ENCODE measurements at places on chromosomes 2 and 18. TPM values are rescaled to one million over a fixed set of nuclear protein-coding genes. Genes with fewer than 3 reads are reported as not detected.

GALNT5 gene
- not detected for total RNA-seq

DHRS9 gene
- total RNA-seq: not detected

LRATD1 gene
- not detected for total RNA-seq

DNA sequence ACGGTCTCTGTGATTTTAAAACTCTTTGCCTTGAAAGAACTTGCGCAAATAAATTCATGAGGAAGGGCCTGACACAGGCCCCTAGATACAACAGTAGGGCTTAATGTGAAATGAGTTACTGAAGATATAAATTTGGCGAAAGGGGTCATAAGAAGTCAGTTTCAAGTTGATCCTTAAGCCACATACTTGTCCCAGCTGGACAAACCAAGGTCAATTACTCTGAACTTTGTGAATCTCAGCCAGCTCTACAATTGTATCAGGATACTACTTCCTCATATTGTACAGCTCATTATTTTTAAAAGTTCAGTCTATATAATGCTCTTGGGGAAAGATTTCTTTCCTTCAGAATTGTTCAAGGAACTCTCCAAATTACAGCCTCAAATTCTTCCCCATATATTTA, 432.8 kb downstream of the METTL4 start:
- DNase-seq: no peak

DNA sequence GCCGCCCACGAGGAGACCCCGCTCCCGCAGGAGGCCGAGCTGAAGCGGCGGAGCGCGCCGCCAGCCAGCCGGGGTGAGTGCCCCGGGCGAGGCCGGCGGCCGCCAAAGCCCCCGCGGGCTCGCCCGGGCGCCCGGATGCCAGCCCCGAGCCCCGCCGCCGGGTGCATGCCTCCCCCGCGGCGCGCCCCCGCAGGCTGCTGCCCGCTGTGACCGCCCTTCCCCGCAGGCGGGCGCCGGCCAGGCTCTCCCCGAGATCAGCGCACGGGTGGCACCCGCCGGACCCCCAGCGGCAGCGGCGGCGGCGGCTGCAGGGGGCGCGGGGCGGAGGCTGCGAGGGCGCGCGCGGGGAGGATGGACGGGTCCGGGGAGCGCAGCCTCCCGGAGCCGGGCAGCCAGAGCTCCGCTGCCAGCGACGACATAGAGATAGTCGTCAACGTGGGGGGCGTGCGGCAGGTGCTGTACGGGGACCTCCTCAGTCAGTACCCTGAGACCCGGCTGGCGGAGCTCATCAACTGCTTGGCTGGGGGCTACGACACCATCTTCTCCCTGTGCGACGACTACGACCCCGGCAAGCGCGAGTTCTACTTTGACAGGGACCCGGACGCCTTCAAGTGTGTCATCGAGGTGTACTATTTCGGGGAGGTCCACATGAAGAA, 470 bp downstream of the KCNF1 start:
- DNase-seq: no peak

- DNase-seq: no peak
Measured at GRCh38 chr2:23411752-23412431, 26.9 kb downstream of the KLHL29 start.

GRCh38 chr2:35784777-35785176, 570.8 kb upstream of the CRIM1 start:
- no peak for DNase-seq

DNA sequence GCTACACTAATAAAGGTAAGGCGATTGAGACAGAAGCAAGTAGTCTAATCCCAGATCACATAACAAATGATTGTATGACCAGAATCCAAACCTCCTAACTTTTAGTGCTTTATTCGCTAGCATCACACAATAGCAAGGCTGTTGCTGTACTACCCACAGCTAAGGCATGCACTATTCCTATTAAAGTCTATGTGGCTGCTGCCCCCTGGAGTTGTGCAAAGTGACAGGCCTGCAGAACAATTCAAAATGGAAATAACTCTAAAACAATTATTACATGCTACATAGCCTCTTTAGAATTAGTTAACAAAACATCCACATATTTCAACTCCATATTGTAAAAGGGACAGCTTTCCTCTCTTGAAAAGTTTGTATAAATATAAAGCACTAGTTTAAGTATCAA, 6.0 kb downstream of the ERBB4 start:
- DNase-seq: no peak

DNA sequence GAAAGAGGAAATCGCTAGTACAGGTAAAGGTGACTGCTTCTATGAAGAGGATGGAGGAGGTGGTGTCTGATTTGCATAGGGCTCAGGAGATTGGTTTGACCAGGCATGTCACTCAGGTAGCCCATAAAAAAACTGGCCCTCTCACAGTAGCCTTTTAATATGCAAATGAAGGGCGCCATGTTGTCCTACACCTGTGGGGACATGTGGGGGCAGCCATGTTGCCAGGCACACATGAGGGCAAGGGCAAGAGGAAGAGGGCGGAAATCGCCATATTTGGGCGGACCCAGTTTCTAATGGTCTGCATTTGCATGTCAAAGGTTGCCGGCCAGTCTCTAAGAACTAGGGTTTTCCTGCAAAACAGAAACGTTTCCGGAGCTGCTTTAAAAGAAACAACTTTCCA, 1330.6 kb downstream of the DSC3 start:
- no peak for DNase-seq

DNA sequence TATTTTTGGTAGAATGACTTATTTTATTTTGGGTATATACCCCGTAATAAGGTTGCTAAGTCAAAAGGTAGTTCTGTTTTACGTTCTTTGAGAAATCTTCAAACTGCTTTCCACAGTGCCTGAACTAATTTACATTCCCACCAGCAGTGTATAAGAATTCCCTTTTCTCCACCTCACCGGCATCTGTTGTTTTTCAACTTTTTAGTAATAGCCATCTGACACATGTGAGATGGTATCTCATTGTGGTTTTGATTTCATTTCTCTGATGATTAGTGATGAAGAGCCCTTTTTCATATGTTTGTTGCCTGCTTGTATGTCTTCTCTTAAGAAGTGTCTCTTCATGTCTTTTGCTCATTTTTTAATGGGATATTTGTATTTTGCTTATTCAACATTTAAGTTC, 215.2 kb upstream of the TFPI start:
- no peak for DNase-seq

DNA sequence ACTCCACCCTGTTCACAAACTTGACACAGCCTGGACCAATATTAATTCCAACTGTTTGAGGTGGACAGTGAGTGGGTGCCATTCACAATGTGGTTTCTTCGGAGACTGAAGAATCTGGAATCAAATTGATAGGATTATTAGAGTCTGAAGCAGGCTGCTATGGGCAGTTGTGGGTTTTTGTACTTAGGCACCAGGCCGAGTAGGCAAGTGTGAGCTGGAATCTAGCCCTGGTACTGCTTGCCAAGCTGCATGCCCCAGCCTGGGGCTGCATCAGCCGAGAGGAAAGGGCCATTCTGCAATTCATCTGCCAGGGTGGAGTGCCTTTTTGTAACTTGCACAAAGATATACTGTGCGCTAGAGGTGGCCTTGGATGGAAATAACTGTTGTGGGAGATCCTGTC, 654.7 kb upstream of the FANCL start:
- no peak for DNase-seq

DNA sequence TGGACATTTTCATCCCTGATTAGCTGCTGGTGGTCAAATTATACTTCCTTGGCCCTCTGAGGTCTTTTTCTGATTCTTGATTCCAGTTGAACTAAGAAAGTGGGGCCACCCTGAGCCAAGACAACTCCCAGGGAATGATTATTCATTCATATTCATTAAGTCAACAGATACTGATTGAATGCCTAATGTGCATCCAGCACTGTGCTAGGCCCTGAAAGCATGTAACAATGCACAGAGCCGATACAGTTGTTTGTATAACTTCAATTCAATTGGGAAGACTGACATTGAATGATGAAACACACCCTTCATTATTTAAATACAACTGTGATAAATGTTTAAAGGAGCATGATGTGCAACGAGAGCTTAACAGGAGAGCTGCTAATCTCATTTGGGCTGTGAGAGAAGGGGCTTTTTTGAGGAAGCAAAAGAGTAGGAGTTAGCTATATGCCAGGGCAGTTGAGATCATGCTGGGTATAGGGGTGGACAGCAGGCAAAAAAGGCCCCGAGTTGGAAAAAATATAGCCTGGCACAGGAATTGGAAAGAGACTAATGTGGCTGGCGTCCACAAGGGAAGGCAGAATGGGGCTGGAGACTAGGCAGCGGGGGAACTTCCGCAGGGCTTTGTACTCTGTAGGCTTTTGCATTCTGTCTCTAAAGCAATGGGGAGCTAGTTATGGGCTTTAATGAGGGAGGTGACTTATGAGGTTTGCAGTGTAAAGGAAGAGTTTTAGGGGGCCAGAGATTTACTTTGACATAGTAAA, 57.2 kb upstream of the ACVR1 start:
- DNase-seq: no peak

Measured in CD8-positive, alpha-beta T cell (primary cell).